ENCODE measurements at places on chromosomes 6 and 20.

- peak; percentile 64 for DNase-seq
These were observed at the start of gene ZNF341 for GRCh38 chr20:33731693-33732165. Gene ZNF341, plus strand, starts transcription at chr20:33731996. Its CDS starts 26 bp downstream, at chr20:33732022.

GRCh38 chr20:47789081-47789763 lies 3.9 kb upstream of the SULF2 start:
- no peak for DNase-seq

DNA sequence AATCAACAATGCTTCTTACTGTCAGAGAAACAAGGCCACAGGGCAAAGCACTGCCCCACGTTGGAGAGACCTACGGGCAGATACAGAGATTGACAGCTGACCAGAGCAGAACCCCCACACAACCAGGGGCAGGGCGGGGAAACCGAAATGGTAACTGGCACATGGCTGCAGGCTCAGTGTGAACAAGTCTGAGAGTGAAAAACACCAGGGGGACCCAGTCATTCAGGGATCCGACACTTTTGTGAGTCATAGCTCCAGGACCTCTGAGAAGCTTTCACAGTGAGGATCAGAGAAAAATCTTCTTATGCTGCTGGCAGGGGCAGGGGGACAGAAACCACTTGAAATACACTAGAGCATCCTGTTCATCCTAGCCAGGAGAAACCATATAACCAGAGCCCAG lies 254.2 kb downstream of the C6orf118 start:
- DNase-seq = no peak

GRCh38 chr20:1632178-1632577 lies 12.4 kb upstream of the SIRPB1 start:
- no peak for DNase-seq

DNA sequence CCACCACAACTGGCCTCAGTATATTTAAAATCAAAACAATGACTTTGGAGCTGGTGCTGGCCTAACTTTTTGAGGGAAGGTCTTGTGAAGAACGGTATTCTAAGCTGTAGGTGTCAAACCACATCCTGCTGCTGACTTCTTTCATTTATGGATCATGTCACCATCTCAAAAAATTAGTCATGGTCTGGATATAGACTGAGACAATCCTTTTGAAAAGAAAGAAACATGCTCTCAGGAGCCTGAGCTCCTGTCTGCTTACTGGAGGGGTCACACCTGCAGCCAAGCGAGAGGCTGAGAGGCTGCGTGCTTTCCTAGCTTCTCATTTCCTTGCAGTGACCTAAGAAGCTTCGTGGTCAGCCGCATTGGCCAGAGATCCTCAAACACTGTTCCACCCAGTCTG lies 55.2 kb downstream of the TIAM2 start:
- no peak for DNase-seq

DNA sequence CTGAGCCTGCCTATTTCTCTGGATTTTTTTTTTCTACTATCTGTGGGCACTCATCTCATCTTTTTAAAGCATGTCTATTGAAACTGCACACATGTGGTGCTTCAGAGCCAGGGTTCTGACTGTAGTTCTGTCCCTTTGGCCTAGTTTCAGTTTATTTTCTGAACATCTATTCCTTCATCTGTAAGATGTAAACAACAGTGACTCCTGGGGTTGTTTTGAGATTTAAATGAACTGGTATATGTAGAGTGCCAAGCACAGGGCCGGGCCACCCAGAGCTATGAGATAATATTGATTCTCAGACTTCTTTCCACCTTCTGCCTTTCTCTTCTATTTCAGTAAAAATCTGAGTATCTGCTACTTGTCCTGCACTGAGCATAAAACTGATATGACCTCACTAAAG lies 185.1 kb downstream of the CARMIL1 start:
- no peak for DNase-seq

DNA sequence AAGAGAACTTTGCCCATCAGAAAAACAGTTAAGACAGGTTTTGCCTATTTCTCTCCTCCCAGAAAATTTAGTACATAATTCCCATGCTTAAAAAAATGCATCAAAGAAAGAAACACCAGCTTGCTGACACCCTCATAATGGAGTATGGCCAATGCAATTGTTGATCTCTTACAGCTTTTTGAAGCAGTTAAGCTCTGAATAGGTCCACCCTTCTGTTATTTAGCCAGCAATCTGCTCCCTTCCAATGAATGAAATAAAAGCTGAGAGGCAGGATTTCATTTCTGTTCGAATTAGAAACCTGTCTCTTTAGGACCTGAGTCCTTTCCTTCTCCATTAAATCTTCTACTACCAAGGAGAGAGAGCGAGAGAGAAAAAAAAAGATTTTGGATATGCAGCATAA lies 288.7 kb downstream of the RNF144B start:
- no peak for DNase-seq

- no peak for DNase-seq
These were observed 249.2 kb upstream of the RREB1 start for GRCh38 chr6:6858533-6858982.

DNA sequence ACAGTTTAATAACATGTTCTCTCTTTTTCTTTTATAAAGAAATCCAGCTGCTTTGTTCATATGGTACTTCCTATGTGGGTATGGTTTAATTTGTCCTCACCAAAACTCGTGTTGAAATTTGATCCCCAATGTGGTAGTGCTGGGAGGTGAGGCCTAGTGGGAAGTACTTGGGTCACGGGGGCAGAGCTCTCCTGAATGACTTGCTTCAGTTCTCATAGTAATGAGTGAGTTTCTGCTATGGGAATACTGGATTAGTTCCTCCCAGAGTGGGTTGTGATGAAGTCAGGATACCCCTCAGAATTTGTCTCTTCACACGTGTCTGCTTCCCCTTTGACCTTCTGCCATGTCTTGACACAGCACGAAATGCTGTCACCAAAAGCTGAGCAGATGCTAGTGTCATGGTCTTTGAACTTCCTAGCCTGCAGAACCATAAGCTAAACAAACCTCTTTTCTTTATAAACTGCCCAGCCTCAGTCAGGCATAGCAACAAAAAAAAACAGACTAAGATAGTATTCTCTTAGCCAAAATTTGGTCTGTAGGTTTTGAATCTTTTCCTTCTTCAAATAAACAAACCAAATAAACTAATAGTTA lies 87.8 kb upstream of the HS3ST5 start:
- no peak for DNase-seq

DNA sequence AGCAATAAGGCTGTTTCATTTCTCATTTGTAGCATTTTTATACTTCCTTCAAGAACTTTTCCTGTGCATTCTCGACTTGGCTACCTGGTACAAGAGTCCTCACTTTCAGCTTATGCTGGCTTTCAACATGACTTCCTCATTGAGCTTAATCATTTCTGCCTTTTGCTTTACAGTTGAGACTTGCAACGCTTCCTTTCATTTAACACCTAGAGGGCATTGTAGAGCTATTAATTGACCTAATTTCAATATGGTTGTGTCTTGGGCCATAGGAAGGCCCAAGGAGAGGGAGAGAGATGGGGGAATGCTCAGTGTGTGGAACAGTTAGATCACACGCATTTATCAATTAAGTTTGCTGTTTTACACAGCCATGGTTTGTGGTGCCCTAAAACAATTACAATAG lies 37.2 kb downstream of the SLC22A2 start:
- no peak for DNase-seq

DNA sequence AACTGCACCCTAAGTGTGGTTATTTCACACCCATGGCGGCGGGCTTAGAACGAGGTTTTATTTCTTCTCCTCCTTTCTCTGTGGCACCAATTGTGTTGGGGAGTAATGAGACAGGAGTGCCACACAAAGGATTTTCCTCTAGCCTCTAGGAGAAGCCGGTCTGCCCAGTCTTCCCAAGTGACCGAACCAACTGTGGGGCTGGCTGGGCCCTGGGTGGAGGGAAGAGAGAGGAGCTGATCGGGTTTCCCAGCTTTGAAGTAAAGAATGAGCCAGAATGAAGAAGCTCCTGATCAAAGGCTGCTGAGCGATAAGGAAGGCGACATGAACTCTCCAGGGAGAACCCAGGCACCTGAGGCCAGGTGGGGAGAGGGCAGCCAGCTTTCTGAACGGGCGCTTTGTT lies 616.0 kb upstream of the BTBD3 start:
- no peak for DNase-seq

- DNase-seq = no peak
These were observed 103.0 kb downstream of the ADTRP start for GRCh38 chr6:11675601-11676000.

- peak; percentile 21 for DNase-seq
These were observed 32.3 kb downstream of the YTHDF1 start for GRCh38 chr20:63183422-63184146.

DNA sequence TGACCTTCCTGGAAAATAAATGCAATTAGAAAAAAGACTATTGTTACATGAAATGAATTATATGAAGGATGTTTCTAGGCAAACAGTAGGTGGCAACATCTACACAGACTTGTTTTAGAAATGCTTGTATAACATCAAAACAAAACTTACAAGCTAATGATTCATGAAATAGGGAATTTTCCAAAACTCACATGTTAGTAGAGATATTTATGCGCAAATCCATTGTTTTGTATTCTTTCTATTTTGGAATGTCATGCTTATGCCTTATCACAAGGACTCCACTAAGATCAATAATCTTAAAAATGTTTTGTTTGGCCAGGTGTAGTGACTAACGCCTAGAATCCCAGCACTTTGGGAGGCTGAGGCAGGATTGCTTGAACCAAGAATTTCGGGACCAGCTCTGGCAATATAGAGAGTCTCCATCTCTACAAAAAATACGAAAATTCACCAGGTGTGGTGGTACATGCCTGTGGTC lies 32.3 kb upstream of the LGSN start:
- no peak for DNase-seq

- peak; percentile 36 for DNase-seq
These were observed 1.2 kb downstream of the ARFGAP1 start for GRCh38 chr20:63273635-63274380.

DNA sequence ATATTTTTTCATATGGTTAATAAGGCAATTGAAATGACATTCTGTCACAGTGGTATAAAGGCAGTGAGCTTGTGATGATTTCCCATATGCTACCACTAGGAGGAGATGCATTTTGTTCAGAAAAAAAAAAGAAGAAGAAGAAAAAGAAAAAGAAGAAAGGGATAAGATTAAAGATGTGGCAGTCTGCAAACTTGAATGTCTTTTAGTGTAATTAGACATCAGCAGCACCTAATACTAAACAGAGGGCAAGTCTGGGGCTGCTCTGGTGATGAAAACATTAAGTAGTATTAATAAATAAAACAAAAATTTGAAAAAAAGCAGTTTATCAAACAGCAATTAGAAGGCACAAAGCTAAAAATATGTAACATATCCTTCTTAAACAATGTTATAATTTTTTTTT lies 95.4 kb upstream of the DEFB112 start:
- no peak for DNase-seq

DNA sequence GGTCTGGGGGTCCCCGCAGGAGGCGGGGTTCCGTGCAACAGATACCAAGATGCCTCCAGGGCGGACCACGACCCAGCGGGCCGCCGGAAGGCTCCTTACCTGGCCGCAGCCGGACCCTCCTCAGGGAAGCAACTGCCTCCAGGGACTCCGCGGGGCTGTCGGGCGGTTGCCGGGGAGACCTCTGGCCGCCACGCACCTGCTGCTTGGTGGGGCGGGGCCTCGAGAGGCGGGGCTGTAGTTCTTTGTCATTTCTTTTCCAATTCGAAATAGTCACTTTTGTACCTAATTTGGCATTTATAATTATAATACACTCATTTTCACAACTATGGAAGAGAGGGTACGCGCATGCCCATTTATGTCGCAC lies 647 bp downstream of the AK9 start:
- no peak for DNase-seq

GRCh38 chr6:140586426-140587061 lies 1212.1 kb upstream of the CITED2 start:
- DNase-seq = no peak

- DNase-seq = no peak
These were observed 858.0 kb upstream of the FLRT3 start for GRCh38 chr20:15195378-15195777.

GRCh38 chr6:10451828-10452509 lies 37.1 kb upstream of the TFAP2A start:
- DNase-seq = no peak

DNA sequence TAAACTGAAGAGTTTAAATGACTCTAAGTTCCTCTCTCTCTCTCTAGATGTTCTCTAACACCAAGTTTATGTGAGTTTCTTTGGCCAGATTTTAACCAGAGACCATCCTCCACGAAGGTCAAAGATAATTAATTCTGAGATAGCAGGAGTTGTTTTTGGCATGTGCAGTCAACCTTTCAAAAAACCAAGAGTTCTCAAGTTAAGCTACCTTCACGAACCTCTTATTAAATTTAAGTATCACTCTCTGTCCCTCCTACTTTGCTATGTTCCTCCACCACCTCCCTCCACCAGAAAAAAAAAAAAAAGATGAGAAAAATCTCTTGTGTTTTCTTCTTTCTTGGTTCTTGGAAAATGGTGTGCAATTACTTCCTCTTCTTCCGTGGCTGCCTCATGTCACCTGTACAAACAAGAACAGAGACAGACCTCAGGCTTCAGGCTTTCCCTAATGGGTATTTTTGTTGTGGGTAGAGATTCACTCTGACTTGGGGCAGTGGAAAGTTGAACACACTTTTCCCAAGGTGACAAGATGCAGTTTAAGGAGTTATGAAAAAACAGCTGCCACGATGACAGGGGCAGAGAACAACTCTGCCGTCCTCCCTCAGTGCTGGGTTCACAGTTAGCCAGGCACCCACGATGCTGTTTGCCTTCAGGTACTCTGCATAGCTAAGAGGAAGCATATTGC lies 64.3 kb downstream of the ADTRP start:
- no peak for DNase-seq

DNA sequence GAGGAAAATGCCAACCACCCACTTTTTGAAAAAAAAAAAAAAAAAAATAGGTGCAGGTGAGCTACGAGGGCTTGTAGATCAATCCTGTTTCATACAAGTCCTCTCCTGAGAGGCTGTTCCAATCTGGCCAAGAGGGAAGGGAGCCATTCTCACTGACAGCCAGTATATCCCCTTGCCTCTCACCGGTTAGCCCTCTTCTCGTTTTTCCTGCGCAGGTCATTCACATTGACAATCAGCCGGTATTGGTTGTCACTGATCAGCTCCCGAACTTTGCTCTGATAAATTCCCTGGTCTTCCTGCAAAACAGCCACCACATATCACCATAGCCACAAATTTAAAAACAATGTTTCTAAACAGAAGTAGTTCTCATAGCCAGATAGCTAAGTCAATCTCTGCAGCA lies 1.4 kb downstream of the MCM3 start:
- DNase-seq = no peak

GRCh38 chr6:105432797-105433196 lies 29.9 kb upstream of the PREP start:
- peak; percentile 95 for DNase-seq

DNA sequence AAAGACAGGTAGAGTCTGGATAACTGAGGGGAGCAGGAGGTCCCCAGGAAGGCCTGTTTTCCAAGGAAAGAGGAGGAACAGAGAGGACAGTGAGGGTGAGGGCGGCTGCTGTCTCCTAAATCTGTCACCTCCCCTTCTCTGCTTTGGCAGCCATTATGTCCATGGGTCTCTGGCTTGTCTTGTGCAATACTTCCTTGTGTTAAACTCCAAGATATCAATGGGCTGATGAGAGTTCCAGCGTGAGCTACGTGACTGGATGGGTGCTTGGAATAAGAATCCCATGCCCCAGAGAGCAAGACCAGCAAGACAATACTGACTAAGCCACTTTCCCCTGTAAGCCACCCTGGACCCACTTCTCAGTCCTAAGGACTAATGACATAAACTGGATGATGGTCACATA lies 26.3 kb upstream of the DNAAF9 start:
- DNase-seq = no peak

GRCh38 chr6:161228096-161228495 lies 45.8 kb downstream of the AGPAT4 start:
- no peak for DNase-seq

Measured in kidney capillary endothelial cell (primary cell).